ENCODE measurements at places on chromosomes 2 and 18.
A peak's percentile ranks its signal among the peaks of the same experiment; 100 is the strongest.

DNA sequence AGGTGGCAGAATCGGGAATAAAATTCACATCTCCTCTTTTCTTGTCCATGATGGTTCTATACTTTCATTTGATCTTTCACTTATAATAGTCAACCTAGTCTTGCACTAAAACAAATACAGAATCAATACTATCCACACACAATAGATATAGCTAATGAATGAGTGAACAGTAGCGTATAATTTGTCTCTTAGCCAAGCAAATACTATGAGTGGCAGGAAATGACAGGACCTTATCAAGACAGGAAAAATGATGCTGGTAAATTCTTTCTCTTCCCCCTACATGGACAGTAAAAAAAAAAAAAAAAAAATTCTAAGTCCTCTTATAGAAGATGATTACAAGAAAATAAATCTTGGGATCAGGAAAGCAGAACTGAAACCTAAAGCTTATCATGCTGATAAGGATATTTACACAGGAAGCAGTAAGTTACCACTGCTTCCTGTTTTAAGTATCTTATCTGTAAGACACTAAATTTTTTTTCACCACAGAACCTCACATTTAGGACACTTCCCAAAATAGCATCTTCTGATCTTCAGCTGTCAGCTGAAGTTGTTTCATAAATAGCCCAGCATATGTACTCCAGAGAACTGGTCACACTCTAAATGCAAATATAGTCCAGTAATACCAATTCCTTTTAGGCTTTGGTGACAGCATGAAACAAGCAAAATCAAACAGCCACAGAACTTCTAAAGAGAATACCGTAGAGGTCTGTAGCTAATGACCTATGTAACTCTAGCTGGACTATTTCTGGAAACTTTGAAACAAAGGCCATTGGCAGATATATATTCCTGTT is 27.0 kb downstream of the IRS1 start:
- DNase-seq = no peak

DNA sequence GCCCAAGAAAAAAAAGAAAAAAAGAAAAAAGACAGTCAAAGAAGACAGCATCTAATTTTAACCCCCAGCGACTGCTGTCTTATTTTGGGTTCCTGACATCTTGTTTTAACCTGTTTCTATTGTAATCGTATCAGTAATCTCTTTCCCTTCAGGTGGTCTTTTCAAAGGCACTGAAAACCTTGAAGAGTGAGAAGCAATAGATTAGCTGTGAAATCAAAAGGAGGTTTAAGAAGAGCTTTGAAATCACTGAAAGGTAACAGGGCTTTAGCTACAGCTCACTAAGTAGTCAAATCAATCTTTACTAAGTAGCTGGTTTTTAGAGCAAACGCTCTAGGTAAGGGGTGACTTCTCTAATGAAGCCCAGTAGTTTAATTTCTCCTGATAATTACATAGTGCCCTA is 5.4 kb upstream of the TANC1 start:
- DNase-seq = no peak

DNA sequence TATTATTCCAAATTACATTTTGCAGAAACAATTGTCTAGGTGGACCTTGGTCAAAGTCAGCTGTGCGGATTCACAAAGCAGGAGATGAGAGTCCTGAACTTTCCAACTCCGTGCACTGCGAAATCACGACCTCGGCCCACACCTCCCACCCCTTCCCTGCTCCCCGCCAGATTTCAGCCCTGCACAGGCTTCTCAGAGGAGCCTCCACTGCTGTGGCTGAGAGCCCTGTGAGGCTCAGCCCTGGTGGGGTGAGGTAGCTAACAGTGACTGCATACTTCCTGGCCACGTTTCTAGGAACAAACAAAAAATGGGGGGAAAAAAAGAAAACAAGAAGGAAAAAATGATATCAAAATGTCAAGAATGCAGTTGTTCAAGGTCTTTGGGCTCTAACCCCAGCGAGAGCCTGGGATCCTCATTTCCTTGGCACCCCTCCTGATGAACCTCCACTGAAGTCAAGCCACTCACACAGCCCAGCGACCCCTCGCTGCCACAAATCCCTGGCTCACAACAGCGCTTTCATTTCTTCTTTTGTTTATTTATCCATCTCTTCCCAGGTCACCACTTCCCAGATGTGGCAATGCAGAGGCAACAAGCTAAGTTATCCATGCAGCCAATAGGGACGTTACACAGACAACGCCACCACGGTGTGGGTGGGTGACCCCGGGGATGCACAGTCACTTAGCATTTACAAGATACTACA is 729.7 kb upstream of the ID2 start:
- DNase-seq = no peak

DNA sequence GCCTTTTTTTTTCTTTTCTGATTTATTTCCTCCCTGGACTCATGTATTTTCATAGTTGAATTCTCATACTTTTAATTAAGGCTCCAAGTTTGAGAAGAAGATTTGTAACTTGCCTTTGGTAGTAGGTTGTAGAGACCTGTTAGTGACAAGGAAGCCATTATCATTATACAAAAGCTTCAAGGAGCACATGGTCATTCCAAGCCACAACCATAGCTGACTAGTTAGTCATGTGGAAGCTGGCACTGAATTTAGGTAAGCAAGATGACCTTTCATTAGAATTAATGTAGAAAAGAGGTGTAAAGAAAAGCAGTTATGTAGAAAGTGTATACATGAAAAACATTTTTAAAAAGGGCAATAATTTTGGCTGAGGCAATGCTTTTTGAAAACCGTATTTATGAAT is 89.7 kb downstream of the LRP1B start:
- no peak for DNase-seq

DNA sequence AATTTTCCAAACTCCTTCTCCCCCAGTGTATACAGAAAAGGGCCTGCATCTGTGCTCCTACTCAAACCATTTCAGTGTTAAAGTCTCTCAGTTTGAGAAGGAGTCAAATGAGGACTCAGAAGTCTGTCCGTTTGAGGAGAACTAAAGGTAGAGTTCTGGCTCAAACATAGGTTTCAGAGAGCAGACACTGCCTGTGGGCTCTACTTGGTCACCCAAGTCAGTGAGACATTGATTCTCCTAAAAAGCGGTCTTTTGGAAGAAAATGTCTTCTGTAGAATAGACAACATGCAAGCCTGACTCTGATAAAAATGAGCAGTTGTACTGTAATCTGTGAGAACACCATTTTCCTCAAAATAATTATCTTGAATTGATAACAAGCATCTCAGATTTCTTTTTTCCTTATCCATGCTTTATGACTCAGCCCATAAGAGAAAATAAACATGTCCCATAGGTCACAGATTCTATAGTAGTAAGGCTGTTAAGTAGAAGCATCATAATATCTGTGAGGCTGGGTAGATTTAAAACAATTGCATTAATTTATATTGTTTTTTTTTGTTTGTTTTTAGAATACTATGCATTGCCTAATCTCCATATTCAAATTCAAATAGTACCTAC is 82.8 kb downstream of the ASXL3 start:
- DNase-seq = no peak

DNA sequence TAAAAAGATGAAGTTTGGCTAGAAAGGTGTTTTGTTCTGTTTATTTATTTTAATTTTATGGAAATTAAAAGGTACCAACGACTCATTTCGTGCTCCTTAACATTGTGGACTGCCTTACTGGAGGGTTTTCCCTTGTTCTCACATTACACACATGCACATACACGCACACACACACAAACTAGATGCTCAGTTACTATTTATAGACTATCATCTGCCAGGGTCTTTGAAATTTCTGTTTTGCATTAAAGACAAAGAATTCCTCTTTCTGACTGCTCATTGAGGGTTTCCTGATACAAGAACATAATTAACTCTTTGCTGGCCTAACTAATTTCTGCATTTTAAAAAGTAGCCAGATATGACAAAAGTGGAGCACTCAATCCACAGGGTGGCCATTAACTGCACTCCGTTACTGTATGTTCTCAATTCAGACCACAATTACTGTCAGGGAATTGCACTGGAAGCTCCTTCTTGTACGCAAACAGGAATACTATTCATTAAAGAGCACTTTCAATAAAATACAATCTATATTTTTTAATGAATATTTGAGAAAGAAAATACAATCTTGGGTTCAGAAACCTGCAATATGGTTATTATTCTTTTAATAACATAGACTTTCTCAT is 366.9 kb upstream of the GALNT5 start:
- DNase-seq = peak; percentile 82

GRCh38 chr18:64202210-64202836 is 53.4 kb upstream of the LINC00305 start:
- DNase-seq = no peak

GRCh38 chr2:203553784-203554183 is 18.7 kb upstream of the RAPH1 start:
- DNase-seq = no peak

DNA sequence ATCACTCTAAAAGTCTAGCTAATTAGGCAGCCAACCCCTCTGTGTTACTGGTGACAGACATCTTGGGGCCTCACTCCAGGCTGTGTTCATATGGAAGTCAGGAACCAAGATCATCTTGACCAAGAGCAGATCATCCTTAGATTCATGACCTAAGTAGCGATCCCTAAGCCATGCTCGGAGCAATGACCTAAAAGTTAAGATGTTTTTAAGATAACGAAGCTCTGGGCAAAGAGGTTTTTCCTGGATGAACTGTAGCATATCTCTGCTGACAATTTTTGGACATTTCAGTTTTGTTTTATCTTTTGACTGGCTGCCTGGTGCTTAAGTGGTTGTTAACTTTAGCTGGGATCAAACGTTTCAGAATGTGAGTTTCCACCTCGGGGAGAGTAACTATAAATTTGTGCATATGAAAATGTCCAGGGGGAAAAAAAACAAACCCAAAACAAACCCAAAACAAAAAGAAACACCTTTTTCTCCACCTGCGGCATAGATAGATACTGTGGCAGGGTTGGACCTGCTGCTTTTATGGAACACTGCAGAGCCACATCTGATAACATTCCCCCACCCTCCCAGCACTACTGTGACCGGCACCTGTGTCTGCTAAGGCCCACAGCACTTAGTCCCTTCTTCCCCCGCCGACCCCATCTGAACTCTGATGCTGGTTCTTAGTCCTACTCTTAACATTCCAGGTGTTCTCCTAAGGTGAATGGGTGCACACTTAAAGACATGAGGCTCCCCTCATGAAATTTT is 45.5 kb downstream of the EPAS1 start:
- DNase-seq = no peak

DNA sequence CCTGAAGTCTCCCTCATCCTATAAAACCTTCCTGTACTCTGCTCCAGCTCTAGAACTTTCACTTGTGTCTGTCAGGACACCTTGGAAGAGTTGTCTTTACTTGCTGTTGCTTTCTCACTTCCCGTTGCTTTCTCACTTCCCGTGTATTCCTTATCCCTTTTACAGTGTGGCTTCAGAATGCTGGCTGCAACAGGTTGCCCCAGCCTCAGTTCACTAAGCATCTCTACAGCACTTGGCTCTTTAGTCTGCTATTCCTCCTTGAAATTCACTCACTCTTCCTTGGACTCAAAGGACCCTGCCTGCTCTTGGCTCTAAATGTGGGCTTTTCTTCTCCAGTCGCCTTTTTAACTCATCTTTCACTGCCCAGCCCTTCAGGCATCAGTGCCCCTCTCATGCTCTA is 162.5 kb upstream of the ALPP start:
- no peak for DNase-seq

DNA sequence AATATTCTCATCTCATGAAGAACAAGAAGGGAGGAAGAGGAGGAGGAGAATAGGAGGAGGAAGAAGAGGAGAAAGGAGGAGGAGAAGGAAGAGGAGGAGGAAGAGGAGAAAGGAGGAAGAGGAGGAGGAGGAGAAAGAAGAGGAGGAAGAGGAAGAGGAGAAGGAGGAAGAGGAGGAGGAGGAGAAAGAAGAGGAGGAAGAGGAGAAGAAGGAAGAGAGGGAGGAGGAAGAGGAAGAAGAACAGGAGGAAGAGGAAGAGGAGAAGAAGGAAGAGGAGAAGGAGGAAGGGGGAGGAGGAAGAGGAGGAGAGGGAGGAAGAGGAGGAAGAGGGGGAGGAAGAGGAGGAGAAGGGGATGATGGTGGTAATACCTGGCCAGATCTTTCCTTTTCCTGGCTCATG is 70.0 kb upstream of the PTPRM start:
- no peak for DNase-seq

- no peak for DNase-seq
Observed at GRCh38 chr18:12278741-12279682, 24.9 kb downstream of the CIDEA start.

- DNase-seq = no peak
Observed at GRCh38 chr2:226337941-226338600, 461.5 kb downstream of the IRS1 start.

GRCh38 chr2:42050703-42051542 is 3.1 kb downstream of the PKDCC start:
- no peak for DNase-seq

DNA sequence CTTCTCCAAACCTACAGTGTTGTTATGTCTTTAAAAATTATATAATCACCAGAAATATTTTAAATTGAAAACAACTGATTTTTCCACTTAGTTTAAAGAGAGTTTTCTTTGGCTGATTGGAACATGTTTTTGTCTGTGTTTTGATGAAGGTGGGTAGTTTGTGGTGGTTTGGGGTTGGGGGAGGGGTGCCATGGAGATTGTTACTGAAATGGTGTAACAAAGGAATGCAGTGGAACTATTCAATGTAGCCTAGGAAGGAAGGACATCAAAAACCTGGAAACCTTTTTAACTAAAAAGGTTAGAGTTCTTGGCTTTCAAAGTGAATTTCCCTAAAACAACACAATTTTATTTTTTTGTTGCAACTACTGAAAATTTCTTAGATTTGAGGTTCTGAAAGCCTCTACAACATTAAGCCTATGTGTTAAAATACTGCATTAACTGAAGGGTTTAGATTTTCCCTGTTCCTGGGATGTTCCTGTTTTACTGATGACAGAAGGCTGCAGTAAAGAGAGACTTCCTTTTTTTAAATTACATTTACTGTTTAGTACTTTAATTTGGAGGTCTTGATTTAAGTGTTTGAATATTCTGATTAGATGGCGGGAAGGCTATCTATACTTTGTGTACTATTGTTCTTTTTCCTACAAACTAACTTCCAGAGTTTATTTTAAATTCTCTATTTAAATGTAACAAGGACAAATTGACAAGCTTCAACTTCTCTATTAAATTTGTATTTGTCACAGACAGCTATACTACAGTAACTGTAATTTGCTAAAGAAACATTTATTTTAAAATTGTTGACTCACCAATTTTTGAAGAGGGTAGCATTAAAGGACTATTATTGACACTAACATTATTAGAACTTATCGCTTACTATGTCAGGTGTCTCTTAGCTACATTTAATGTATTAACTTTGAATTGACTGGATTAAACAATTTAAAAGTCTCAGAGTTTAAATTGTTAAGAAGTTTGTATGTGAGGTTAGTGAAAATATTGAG is 87.7 kb downstream of the LIMS1 start:
- peak; percentile 34 for DNase-seq

DNA sequence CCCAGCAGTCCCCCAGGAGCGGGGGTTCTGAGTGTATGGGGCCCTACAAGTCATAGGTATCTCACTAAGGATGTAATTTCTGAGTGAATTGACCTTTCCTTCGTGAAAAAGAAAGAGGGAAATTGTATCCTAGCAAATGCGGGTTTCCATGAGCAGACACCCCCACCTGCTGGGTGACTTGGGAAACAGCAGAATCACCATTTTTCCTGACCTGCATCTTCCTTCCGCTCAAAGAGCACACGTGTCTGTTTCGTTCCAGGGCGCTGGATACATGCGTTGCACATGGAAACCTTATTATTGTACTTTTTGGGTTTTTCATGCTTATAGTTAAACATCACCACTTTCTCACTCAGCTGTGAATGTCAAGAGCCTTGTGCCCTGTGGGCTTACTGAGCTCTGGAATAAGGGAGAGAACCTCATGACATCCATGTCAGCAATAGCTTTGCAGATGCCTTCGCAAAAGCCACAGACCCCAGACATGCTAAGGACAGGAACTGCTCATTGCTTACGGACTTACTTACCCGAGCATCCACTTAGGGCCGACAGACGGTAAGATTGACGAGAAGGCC is 132.8 kb downstream of the TPO start:
- DNase-seq = peak; percentile 58

- no peak for DNase-seq
Observed at GRCh38 chr2:151379169-151379568, 21.8 kb downstream of the TNFAIP6 start.

Data from NCI-H1694 (cell line).